ENCODE measurements at places on chromosomes 16 and 17.

- no peak for DNase-seq
Measured at GRCh38 chr16:11553371-11553770, 33.3 kb downstream of the LITAF start.

DNA sequence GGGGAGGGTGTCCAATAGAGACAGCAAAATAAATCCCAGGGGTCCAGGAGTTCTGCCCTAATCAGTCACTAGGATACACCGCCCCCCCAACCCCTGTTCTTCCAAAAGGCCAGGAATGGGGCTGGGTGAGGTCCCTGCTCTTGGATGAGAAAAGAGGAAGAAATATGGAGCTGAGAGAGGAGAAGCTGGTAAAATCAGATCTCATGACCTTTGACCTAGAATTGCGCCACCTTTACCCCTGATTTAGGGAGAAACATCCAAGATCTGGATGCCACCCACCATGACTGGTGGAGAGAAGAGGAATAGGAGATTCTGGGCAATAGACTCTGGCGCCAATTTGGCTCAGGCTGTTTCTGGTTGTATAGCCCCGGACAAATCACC lies 707 bp upstream of the CACNB1 start:
- DNase-seq: no peak

GRCh38 chr17:53142890-53143289 lies 679.8 kb upstream of the KIF2B start:
- no peak for DNase-seq

DNA sequence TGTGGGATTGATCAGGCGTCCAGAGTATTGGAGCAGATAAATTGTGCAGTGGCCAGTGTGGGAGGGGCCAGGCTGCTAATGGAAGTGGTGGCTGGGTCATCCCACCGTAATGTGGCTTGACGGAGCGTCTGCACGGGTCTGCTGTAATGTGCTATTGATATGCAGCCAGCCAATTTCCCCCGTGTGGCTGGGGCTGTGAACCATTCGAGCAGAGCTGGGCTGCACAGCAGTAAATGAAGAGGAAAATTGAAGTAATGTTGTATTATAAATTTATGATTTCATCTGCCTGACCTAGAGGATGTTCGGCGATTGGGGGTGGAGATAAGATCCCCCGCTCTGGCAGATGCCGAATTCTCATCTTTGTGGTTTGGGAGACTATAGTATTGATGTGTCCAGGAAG lies 121.5 kb downstream of the CCDC182 start:
- no peak for DNase-seq

- DNase-seq: no peak
Measured at GRCh38 chr17:3891626-3892094, 1.2 kb downstream of the CAMKK1 start.

- no peak for DNase-seq
Measured at GRCh38 chr16:1654505-1655268, 23.4 kb upstream of the JPT2 start.

GRCh38 chr17:28997806-28998205 lies 8.0 kb downstream of the SEZ6 start:
- no peak for DNase-seq

GRCh38 chr16:13098536-13098935 lies 197.1 kb downstream of the SHISA9 start:
- no peak for DNase-seq

- DNase-seq: no peak
Measured at GRCh38 chr17:77926981-77927380, 31.5 kb upstream of the TNRC6C start.

DNA sequence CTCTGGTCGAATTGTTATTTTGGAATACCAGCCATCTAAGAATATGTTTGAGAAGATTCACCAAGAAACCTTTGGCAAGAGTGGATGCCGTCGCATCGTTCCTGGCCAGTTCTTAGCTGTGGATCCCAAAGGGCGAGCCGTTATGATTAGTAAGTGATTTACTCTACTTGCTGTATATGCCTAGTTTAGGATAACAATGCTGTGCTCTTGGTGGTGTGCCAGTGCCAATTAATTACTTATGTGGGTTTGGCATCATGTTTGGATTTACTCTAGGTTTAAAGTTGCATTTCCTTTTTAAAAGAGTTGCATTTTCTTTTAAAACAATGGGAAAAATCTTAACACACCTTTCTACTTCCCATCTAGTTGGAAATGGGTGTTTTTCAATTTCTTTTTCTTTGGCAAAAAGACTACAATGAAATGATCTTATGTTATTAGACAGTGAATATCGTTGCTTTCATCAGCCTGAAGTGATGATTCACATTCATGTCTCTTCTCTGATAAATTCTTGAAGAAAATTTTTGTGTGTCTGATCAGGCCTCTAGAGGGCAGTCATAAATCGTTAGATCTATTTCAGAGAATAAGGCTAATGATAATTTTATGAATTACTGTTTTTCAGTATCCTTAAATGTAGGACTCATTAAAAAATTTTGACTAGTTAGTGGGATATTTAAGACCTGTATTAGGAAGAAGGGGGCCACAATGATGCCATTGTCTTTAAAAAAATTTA lies 5.6 kb downstream of the SF3B3 start:
- DNase-seq: no peak

GRCh38 chr17:72858826-72859495 lies 233.5 kb downstream of the SLC39A11 start:
- DNase-seq: no peak

- no peak for DNase-seq
Measured at GRCh38 chr16:84829168-84829965, 9.6 kb downstream of the CRISPLD2 start.

GRCh38 chr16:23836078-23836403 lies 258 bp downstream of the PRKCB start:
- DNase-seq: no peak

DNA sequence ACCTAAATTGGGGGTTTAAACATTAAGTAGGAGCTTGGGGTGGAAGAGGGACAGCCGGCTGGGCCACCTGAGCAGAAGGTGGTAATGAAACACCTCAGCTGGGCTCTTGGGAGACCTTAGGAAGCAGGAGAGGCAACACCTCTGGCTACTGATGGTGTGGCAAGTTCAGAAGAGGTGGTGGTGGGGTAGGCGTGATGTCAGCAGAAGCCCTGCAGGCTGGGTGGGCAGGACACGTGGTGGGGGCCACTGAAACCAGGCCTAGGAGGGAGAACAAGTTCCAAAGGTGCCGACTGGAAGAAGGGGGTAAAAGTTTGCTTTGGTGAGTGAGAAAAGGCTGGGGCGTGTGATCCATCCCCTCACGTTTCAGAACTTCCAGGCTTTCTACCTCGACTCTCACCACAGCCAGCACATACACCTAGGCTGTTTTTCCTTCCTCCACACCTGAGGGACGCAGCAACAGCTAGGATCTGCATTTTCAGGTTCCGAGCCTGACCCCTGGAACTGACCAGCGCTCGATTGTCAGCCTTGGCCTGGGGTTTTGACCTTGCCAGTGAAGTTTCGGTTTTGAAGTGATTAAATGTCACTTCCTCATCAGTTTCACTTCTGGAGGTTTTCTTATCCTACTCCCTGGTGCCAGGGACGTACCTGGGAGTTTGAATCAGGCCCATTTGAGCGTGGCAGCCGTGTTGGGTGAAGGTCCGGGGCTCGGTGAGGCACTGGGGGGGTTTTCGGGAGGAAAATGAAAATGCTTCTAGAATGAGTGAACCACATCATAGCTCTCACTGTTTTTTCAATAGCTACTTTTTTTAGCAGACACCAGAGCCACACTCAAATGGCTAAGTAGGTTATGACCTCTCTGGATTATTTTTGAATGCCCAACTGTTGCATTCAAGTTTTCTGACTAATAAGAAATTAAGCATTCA lies 10.0 kb downstream of the SNN start:
- DNase-seq: no peak

DNA sequence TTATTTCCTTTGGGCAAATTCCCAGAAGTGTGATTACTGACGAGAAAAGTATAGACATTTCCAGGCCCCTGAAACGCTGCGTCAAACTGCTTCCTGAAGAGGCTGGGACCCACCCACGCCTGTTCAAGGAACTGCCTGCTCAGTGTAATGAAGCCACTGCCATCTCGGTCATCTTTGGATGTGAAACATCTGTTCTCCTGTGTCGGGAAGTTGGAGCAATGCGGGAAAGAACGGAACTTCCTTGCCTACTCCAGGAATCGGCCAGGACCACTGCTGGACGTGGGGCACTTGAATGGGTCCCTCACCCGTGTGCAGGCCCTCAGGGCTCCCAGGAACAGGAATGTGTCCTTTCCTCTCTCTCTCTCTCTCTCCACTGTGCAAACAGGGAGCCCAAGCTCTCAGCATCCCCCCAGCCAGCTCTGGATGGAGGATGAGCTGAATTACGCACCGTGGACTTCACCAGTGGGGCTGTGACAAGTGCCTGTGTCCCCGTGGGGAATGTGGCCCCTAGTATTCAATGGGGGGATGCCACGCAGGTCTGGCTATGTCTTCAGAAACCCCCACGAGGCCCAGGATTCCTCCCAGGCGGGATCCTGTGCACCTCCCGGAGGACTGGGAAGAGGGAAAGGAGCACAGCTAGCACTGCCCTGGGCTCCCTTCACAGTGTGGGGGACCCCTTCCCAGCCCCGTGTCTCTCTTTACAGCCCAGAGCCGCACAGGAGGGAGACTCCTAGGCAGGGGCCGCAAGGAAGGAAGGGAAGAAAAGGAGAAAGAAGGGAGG lies 18.3 kb upstream of the LITAF start:
- no peak for DNase-seq

DNA sequence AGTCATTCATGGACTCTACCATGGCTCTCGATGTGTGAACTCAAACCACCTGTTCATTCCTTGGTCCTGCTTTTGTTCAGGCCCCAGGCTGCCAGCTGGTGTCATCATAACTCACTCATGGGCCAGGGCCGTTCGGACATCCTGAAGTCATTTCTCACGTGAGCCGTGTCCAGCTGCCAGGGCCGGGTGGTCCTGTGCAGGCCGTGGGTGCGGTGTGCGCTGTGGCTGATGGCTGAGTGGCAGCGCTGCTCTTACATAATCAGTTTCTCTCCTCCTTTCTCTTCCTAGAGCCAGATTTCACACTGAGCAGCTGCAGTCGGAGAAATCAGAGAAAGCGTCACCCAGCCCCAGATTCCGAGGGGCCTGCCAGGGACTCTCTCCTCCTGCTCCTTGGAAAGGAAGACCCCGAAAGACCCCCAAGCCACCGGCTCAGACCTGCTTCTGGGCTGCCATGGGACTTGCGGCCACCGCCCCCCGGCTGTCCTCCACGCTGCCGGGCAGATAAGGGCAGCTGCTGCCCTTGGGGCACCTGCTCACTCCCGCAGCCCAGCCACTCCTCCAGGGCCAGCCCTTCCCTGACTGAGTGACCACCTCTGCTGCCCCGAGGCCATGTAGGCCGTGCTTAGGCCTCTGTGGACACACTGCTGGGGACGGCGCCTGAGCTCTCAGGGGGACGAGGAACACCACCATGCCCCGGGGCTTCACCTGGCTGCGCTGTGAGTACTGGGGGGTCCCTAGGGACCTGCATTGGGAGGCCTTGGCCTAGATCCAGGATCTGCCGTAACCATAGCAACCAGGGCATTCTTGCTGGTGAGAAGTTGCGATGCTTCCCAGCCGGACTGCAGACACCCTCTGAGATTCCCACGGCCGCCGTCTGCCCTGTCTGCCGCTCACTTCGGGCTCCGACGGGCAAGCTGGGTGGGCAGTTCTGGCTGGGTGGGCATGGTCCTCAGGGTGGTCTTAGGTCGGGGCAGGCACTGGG lies at the start of gene IL34:
TSS of gene IL34 (plus strand) at position 300 of the 982 bp plus-strand sequence. CDS start at position 689, 389 bp downstream.
- DNase-seq: no peak

- DNase-seq: no peak
Measured at GRCh38 chr17:17748179-17748578, 66.9 kb downstream of the RAI1 start.

DNA sequence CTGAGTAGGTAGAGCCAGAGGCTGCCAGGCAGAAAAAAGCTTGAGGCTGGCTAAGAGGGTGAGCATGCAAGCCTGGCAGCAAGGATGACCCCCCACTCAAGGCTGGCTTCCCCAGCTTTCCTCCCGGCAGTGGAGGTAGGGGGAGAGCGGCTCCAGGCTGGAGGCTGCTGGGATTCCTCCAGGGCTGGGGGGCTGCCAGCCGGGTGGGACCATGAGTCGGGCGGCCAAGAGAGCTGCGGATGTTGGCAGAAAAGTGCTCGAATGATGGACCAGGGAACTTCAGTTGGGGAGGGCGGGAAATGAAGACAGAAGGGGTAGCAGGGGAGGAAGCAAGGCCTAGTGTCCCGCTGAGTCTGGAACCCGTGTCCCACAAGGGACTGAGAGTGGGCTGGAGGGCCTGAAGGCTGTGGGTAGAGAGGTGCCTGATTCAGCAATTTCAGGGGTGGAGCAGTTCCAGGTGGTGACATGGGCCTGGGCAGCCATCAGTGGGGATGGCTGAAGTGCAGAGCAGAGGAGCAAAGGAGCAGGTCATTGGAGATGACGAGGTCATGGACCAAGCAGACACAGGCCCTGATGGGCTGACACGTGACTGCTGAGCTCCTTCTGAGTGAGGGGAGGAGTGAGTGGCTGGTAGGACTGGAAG lies 20.3 kb downstream of the HSD11B2 start:
- no peak for DNase-seq

DNA sequence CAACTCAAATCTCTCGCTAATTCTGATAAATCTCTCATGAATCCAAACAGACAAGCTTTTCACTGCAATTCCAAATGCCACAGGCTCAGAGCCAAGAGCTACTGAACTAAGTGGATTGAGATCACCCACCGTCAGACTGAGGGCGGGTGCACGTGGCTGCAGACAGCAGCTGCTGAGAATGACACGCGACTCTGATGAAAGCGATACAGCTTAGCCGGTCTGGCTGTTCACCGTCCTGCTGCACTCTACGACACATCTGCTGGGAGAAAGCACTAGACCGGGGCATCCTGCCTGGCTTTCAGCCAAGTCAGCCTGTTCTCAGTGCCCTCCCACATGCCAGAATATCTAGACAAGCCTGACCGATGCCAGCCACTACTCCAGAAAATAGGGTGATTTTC lies 42.6 kb downstream of the KLHDC4 start:
- no peak for DNase-seq

DNA sequence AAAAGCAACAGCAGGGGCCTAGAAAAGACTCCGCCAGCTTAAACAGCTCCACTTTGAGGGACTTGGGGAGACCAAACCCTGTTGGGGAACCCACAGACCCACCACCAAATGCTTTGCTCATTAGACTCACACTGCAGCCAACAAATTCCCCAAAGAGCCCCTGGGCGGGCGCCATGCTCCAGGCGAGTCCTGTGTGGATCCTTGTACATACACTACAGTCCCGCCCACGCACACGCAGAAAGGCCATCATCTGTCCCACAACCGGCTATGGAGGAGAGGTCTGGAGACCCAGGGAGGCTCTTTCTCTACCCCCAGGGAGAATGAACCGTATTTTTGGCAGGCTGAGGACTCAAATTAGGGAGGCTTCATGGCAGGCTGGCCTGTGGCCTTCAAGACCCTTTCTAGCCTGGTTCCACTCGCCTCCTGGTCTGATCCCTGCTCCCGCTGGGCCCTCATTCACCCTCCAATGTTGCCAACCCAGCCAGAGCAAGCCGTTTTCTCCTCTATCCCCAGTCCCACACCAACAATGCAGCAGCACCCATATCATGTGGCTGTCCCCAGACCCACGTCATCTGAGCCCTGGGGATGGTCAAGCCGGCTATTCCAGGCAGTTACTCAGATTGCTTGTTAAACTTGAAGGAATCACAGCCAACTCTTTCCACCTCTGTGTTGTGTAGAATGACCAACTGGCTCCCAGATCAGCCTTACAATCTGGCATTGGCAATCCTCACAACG lies 27.2 kb downstream of the ZNF423 start:
- no peak for DNase-seq

Data from activated CD8-positive, alpha-beta memory T cell treated with anti-CD3 and anti-CD28 coated beads, Interleukin-2, amount 50 U/mL, for 4 hours (primary cell).